ENCODE measurements at places on chromosomes 5 and 9.

GRCh38 chr9:353077-353476, 138.4 kb downstream of the DOCK8 start:
- DNase-seq, result no peak

DNA sequence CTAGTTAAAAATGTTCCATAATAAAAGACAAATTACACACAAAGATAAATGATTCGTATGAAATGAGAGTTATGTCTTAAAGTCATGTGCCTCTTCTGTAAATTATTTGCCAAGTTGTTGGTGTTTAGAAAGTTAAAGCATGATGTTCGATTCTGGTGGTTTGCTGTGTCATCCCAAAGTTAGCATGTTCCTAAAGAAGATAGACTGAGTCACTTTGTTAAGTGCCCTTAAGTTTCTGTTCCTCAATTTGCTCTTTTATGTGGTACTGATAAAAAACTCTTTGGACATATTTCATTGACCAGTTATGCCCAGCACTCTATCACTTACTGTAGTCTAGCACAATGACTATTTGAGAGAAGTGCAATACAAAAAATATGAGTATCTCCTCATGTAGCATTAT, 366.9 kb upstream of the ZNF608 start:
- no peak for DNase-seq

GRCh38 chr9:107483666-107484065, 5.9 kb downstream of the KLF4 start:
- DNase-seq, result no peak

- DNase-seq, result no peak
Observed at GRCh38 chr9:115910959-115911358, 242.6 kb upstream of the PAPPA start.
